MG63 (cell line): ENCODE measurements at places on chromosomes 1 and 21. TPM values are rescaled to one million over a fixed set of nuclear protein-coding genes. Genes with fewer than 3 reads are reported as not detected.

GRCh38 chr1:155847823-155848529, 9.0 kb downstream of the GON4L start:
- DNase-seq, result no peak

DNA sequence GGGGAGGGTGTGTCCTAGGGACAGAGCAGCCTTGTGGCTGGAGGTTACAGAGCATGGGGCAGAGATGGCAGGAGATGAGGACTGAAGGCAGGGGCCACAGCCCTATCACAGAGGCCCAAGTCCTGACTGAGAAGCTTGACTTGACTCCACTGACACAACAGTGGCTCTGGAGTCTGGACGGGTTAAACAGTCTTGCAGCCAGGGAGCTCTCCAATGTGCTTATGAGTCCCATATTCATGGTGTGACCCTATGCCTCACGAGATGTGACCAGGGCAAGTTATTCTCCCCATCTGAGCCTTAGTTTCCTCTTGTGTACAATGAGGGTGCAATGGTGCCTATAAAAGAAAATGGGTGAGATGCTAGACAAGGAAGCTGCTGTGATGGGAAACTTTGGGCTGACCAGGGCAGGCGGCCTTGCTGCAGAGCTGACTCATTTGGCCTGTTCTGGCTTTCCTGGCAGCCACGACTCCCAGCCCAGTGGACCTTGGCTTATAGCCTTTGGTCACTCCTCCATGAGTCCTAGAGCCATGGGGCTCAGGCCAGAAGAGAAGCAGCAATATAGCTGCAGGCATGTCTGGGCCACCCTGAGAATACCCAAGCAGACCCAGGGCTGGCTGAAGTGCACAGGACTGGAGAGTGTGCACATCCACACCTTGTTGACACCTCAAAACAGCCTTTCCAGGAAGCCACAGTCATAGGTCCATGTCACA, 2.8 kb upstream of the TTC22 start:
- DNase-seq, result peak; percentile 91

- peak; percentile 62 for DNase-seq
Observed at GRCh38 chr1:201282931-201283829, at the start of gene PKP1. TSS of gene PKP1 (plus strand) at chr1:201283506. CDS start at chr1:201283703, 197 bp downstream.

GRCh38 chr1:220485131-220485530, 42.8 kb upstream of the MARK1 start:
- no peak for DNase-seq

DNA sequence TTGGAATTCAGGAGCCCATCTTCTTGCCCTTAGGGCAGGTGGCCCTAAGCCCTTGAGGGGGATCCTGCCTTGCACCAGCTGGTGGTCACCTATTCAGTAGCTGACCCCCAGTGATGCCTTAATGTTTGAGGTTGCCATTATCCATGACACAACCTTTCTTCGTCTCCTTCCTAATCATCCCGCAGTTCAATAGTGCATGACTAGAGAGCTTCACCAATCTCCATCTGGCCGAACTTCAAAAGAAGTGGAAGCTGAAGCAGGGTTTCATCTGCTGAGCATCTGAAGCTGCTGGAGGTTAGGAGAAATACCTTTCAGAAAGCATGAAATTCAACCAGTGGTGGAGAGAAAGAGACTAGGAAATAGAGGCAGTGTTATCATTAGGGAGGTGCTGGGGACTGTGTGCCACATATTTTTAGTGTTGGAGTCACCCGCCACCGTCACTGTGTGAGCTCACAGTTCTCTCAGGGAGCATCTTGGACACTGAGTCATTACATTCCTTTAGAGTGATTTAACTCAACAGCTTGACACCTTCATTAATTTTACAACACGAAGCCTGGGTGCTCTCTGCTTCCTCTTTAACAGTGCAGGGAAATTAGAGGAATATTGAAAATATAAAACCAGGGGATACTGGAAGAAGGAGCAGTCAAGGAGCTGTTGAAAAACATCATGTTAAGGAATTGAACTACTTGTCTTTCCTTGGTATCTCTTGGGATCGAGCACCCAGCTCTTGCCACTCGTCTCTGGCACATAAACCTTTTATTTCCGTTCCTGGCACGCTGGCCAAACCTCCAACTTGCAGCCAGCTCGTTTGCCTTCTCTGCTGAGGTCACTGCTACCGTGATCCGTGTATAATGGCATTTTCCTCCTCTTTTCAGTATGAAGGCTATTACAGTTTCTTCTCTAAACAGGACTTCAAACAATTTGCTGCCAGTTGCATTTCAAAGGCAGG, 53.6 kb downstream of the PEX14 start:
- DNase-seq, result peak; percentile 92

- DNase-seq, result no peak
Observed at GRCh38 chr1:21156019-21156418, 20.7 kb downstream of the EIF4G3 start.

GRCh38 chr1:182003953-182004586, 57.4 kb downstream of the ZNF648 start:
- DNase-seq, result no peak

DNA sequence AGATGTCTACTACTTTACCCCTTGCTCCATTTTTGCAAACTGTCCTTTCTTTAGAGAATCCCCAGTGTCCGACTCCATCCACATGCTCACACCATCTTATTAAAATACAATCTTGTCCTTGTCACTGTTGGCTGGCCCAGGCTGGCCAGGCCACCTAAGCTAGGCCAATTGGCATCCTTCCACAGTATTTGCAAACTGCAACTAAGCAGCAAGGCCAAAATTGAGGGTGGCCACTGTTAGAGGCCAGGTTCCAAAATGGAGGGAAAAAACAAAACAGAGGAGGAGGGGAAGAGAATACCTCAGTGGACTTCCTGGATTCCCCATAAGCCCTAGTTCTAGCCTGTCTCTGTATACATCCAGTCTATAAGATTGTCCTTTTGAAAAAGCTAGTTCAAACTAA, 4.3 kb downstream of the FAM89A start:
- DNase-seq, result no peak

- DNase-seq, result no peak
Observed at GRCh38 chr1:1198423-1199140, 7.8 kb downstream of the TNFRSF18 start.

- peak; percentile 49 for DNase-seq
Observed at GRCh38 chr1:245008761-245009160, 144.4 kb upstream of the HNRNPU start.

- DNase-seq, result no peak
Observed at GRCh38 chr1:111735321-111735720, 3.9 kb downstream of the INKA2 start.

DNA sequence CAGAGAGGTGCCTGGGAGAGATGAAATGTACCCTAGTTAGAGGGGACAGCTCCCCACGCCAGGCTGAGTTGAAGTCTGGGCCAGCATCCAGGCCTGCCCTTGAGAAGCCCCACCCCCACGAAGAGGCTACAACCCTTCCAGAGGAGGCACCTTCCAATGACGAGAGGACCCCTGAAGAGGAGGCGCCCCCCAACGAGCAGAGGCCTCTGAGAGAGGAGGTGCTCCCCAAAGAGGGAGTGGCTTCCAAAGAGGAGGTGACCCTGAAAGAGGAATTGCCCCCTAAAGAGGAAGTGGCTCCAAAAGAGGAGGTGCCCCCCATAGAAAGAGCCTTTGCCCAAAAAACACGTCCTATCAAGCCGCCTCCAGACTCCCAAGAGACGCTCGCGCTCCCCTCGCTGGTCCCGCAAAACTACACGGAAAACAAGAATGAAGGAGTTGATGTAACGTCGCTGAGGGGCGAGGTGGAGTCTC, 3.1 kb downstream of the EVA1B start:
- DNase-seq, result no peak

The RGS8 gene
- total RNA-seq, result not detected in 2 replicates

The NEGR1 gene
- total RNA-seq, result 0.23 and 0.62 TPM in 2 replicates

The CALML6 gene
- 0.20 TPM in 1 of 2 replicates, not detected in the other for total RNA-seq
